ENCODE measurements at places on chromosomes 2 and 18. TPM values are rescaled to one million over a fixed set of nuclear protein-coding genes. Genes with fewer than 3 reads are reported as not detected.

ANKRD30B gene
- 0.20 TPM for total RNA-seq

NDC80 gene
- total RNA-seq, result 13.6 TPM

GGCX gene
- total RNA-seq, result 30.8 TPM

REG3G gene
- total RNA-seq, result 0.50 TPM

SLC9A2 gene
- total RNA-seq, result 1.9 TPM

Measured in spinal cord (tissue), 10 donors.